Gastroesophageal sphincter (tissue), 4 donors: ENCODE measurements at places on chromosomes 2 and 18. TPM values are rescaled to one million over a fixed set of nuclear protein-coding genes. Genes with fewer than 3 reads are reported as not detected.

The PELI1 gene
- 13.1 TPM for total RNA-seq

The UGT1A7 gene
- not detected for total RNA-seq

DNA sequence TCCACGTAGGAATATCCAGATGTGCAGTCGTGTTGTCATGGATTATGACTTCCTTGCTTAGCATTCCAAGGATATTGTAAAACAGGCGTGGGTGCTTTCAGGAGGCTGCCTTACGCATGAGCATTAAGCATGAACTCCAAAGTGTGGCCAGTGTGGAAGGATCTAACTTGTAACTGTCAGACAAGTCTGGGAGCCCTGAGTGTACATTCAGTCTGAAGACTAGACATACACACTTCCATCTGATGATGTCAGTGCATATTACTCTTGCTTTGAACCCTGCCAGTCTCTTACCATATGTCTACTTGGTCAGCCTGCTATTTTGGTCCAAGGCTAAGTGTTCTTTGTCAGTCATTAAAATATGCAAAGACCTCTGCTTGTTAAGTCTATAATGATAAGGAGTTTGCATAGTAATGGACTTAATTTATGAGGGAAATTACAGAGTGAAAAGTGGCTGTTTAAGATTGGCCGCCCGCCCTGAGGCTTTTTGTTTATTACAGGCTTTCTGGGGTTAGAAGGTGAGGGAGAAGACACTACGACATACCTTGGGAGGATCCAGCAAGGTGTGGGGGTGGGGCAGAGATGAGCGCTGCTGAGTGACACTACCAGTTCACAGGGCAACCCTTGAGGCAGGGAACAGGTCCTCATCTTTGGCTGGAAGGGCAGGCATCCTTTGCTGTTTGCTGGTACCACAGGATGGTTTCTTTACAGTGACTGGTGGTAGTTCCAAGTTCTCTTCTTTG, 48.3 kb downstream of the CABLES1 start:
- no peak for ATAC-seq

The ARHGEF33 gene
- total RNA-seq = 0.19 TPM

DNA sequence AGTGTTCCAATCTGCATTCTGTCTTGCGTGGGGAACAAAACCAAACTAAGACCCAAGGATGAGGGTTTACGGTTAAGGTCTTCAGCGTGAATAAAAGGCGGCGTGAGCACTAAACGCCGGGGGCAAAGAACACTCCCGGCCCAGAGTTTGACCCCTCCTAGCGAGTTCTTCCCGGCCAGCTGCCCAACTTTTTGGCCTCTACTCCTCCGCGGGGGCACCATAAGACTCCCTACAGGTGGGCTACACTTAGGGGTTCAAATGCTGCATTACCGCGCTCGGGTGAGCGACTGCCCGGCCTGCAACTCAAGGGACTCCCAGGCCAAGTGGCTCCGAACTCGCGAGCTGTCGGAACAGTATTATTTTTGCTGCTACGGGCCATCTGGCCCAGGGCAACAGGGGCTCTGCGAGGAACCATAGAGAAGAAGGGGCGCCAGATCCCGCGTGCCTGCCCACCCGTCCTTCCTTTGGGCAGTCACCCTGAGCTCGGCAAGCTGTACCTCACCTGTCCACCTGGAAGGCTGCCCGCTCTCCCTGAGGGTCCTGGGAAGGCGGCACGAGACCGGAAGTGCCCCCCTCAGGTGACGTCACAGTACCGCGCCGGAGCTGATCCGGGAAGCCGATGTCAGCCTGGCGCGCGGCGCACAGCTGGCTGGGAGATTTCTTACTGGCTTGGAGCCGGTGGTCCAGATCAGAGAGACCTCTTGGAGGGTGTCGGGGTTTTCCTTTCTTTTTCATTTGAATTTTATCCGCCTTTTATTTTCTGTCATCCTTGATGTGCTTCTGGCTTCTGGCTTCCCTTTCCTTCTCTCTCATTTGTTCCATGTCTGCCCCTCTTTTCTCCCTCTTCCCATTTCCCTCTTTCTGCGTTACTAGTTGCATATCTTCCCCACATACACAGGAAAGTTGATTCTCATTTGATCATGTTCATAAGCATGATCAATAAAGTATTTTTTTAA, at the start of gene LDAH:
Gene LDAH (minus strand): TSS at position 567 of the 956 bp plus-strand sequence. CDS start 21,638 bp downstream, outside the sequence.
- peak; percentile 96 for ATAC-seq

The NAT8 gene
- total RNA-seq = not detected

The ACADL gene
- 3.9 TPM for total RNA-seq

The ARHGAP28 gene
- total RNA-seq = 0.47 TPM

The RAB31 gene
- 181 TPM for total RNA-seq

DNA sequence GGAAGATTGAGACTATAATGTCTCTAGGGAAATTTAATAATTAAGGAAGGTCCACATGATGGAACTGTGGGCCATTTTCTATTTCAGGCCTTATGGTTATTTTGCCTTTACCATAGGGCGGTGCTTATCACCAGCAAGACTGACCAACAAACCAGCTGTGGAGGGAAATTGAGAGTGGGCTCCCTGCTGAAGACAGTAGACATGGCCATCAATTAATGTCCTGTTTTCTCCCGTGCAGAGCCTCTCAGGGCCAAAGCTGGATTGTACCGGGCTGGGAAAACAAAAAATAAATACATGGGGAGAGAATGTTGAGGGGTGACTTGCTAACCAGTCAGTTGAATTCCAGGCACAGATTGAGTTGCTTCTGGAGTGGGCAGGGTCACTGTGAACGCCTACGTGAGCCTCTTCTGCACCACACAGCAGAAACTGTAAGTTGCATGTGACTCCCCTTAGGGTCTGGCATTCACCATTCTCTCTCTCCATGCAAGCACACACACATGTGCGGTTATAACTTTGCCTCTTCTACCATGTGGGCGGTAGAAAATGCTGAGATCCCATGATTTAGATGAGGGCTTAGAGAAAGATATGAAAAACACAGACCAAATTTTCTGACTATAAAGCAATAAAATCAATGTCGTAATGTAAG, 128.5 kb downstream of the COPS8 start:
- ATAC-seq = no peak

The ITGB1BP1 gene
- 72.8 TPM for total RNA-seq

The M1AP gene
- not detected for total RNA-seq

The PCARE gene
- total RNA-seq = not detected

DNA sequence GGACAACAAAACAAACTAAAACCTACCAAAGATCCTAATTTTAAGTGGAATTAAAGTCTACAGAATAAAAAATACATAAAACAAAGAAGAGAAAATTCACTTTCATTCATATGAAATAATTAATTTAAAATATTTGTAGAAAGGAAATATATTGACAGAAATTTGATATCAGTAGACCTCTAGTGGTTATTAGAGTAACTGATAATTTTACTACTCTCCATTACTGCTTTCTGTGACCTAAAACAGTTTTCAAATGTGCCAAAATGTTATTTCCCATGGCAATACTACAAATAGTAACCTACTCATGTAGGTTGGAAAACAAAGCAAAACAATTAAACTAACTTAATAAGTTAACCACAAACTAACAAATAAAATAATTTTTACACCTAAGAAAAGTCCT, 147.1 kb downstream of the NOL4 start:
- ATAC-seq = no peak

The RAB11FIP5 gene
- 30.0 TPM for total RNA-seq

The SH3RF3 gene
- total RNA-seq = 15.8 TPM
